ENCODE measurements at places on chromosomes 12 and 14. TPM values are rescaled to one million over a fixed set of nuclear protein-coding genes. Genes with fewer than 3 reads are reported as not detected.

GRCh38 chr12:57898308-57898970 lies 42.9 kb upstream of the ATP23 start:
- no peak overlapping the region for H3K4me3 ChIP-seq
- H3K4me1 ChIP-seq, result peaks cover 41% of the 10 kb centered on the region
- H3K27me3 ChIP-seq, result no peaks in the 10 kb centered on the region

- no peak for DNase-seq
- no peak overlapping the region for H3K4me3 ChIP-seq
- peak overlapping the region; percentile 100 for H3K27ac ChIP-seq
- H3K36me3 ChIP-seq, result no peaks in the 10 kb centered on the region
- H3K27me3 ChIP-seq, result no peaks in the 10 kb centered on the region
These were observed 5.0 kb upstream of the DDX47 start for GRCh38 chr12:12807970-12808702.

DNA sequence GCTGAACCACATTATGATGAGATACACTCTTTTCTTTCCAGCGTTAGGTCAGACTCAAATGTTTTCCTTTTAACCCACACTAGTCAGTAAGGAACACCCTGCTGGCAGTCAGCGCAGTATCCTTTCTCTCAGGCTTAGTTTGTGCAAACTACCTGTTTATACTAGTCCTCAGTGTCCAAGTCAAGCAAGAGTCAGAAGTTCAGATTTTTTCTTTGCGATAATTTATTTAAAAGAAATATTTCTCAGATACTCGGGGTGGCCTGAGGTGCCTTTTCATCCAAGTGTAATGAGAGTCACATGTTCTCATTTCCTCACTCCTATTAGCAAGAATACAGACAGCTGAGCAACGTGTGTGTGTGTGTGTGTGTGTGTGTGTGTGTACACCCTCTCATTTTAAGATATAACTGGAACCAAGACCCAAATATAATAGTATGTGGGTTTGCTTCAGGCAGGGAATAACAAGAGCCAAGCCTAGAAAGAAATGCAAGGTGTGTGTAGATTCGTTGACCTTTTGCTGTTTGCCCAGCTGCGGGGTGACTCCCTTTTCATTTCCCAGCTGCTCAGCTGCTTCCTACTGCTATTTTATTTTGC lies 182.7 kb downstream of the KICS2 start:
- no peaks in the 10 kb centered on the region for H3K4me1 ChIP-seq
- no peak overlapping the region for H3K4me3 ChIP-seq
- H3K27ac ChIP-seq, result no peak overlapping the region

DNA sequence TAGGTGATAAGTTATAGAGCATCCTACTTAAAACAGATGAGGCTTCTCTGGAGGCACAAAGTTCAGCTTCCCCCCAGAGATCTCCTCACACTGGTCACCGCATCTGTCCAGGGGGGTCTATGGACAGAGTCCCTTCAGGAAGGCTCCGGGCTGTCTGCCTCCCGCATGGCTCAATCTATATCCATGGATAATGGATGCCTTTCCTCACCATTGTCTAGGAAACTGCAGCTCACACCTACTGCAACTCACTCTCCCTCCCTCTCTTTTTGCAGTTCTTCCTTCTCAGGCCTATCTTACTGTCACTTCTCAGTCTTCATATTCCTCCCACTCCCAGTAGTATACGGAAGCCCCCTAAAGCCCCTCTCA lies 100.6 kb upstream of the BCL2L14 start:
- H3K27me3 ChIP-seq, result no peaks in the 10 kb centered on the region
- H3K36me3 ChIP-seq, result no peaks in the 10 kb centered on the region
- no peak overlapping the region for H3K27ac ChIP-seq
- H3K4me1 ChIP-seq, result 0 out of 2 replicates have a peak, but pooled peaks cover 5% of the 10 kb centered on the region

DNA sequence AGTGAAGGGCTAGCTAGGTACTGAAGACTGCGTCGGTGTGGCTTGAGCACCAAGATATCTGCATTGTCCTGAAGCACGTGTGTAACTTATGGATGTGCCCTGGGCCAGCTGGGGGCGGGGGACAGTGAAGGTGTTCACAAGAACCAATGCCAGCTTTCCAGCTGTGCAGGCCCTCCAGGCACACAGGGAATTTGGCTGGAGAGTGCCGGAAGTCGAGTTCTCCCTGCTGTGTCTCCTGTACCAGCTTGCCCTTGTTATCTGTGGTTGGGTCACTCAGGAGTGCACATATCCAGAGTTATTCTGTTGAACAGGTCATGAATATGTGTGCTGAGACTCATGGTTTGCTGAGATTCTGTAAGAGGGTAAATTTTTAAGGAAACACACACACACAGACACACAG lies 75.9 kb upstream of the CRY1 start:
- H3K36me3 ChIP-seq, result no peaks in the 10 kb centered on the region
- no peaks in the 10 kb centered on the region for H3K4me1 ChIP-seq
- no peak overlapping the region for H3K27ac ChIP-seq

- DNase-seq, result peak; percentile 6
- peaks cover 30% of the 10 kb centered on the region for H3K27me3 ChIP-seq
- no peak overlapping the region for H3K4me3 ChIP-seq
- H3K27ac ChIP-seq, result no peak overlapping the region
- no peaks in the 10 kb centered on the region for H3K4me1 ChIP-seq
These were observed 135.8 kb downstream of the SLC8A3 start for GRCh38 chr14:70052990-70053389.

DNA sequence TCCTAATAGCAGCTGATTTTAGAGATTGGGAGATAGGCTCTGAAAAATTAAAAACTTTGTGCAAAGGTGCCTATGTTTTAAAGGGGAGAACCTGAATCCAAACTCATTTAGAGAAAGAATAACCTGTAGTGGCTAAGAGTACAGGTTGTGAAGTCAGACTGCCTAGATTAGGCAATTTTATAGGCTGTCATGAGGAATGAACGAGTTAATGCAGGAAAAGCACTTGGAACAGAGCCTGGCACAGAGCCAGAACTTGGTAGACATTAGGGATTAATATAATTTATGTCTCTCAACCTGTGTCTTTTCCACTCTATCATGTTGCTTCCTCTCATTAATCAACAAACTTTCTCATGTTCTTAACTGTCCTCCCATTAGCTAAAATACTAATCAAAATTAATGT lies 98.1 kb downstream of the WIF1 start:
- no peak for DNase-seq
- no peaks in the 10 kb centered on the region for H3K4me1 ChIP-seq
- no peaks in the 10 kb centered on the region for H3K36me3 ChIP-seq
- H3K4me3 ChIP-seq, result no peak overlapping the region
- H3K27ac ChIP-seq, result no peak overlapping the region
- H3K27me3 ChIP-seq, result peaks cover 55% of the 10 kb centered on the region

- H3K36me3 ChIP-seq, result peaks cover 82% of the 10 kb centered on the region
- H3K4me3 ChIP-seq, result no peak overlapping the region
- no peak overlapping the region for H3K27ac ChIP-seq
- no peaks in the 10 kb centered on the region for H3K27me3 ChIP-seq
- no peaks in the 10 kb centered on the region for H3K4me1 ChIP-seq
These were observed 12.8 kb downstream of the NEK9 start for GRCh38 chr14:75113932-75114539.

The TAS2R7 gene
- not detected for total RNA-seq

The TAS2R42 gene
- not detected for total RNA-seq

The MAP1LC3B2 gene
- 1.4 TPM for total RNA-seq

The AICDA gene
- not detected for total RNA-seq

The PPP1R12A gene
- 55.8 TPM for total RNA-seq

All from PC-9 (cell line).